ENCODE measurements at places on chromosomes 2 and 18.

DNA sequence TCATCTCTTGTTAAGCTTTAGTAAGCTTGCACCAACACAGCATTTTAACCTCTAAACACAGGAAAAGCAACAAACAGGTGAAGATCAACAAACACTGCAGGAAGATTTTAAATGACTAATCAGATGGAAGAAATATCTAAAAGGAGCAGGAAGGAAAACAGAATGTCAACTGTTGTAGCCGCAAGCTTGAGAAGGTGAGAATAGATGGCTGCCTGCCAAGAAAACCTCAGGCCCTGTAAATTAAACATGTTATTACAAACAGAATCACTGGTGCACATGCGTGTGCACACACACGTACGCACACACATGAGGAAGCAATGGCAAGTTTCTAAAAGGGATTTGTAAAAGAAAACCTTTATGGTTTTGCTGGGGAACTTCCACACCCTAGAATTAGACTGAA lies 257.8 kb upstream of the GALNT5 start:
- DNase-seq = no peak

- DNase-seq = no peak
Observed at GRCh38 chr18:28134774-28135173, 42.2 kb downstream of the CDH2 start.

GRCh38 chr2:227623226-227623625 lies 5.9 kb downstream of the SCYGR4 start:
- DNase-seq = no peak

- no peak for DNase-seq
Observed at GRCh38 chr2:148922776-148923475, 47.9 kb downstream of the KIF5C start.

DNA sequence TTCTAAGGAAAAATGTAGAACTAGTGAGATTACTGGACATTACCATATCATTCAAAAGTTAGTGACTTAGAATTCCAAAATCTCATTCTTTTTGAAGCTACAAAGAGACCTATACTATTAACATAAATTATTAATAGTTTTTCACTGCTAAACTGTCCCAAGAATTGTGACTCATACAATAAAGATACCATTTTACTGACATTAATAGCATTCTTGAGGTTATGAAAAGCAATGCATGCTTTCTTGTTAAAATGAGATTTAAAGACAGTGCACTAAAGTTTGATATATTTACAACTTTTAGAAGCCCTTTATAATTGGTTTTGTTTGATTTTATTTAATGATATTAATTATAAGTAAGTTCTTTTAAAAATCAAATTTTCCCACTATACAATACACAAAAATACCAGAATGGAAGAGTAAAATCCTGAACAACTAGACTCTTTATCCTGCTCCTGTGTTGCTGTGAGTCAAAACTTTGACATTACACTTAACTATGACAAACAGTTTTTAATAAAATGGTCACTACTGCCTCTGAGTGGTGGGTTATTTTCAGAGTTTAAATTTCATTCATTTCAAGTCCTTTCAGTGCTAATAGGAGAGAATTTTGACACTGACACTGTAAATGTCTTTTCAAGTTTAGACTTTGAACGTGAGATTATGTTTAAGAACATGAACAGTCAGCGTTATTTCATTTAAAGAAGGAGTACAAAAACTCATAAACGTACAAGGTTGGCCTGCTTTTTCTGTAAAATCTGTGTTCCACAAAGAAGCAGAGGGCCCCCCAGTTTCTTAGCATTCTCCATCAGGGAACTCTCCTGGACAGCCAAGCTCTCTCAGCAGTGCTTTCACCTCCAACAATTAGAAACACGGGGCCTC lies 54.5 kb downstream of the FAM124B start:
- DNase-seq = no peak

DNA sequence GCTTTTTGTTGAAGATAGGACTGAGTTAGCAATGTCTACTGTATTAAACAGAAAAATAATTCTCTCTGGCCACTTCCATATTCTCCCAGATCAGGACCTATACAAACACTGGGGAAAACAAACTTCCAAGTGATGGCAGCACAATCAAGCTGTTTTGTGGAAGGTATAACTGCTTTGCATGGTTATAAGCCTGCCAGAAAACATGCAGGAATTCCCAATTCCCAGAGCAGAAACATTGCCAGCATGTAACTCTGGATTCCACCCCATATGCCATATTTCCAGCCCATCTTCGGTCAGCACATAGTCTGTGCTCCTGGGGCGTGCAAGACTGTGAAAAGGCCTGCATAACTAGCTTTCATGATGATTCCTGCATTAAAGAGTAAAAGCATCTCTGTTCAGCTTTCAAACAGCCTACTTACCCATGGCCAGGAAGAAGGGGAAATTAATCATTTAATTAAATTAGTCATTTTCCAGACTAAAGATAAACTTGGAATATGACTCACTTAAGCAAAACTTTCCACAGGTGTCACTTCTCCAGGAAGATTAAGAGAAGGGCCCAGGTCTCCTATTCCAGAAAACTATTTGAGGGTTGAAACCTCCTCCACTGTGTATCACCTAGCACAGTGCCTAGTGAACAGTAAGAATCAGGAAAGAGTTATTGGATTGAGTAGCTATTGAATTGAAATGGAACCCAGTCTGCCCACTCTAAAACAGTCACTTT lies 280.5 kb downstream of the NRXN1 start:
- no peak for DNase-seq

Data from CD4-positive, alpha-beta T cell treated with Interleukin-17A for 4 hours (primary cell).